ENCODE measurements at places on chromosomes 7 and 10. TPM values are rescaled to one million over a fixed set of nuclear protein-coding genes. Genes with fewer than 3 reads are reported as not detected.
A peak's percentile ranks its signal among the peaks of the same experiment; 100 is the strongest.

DNA sequence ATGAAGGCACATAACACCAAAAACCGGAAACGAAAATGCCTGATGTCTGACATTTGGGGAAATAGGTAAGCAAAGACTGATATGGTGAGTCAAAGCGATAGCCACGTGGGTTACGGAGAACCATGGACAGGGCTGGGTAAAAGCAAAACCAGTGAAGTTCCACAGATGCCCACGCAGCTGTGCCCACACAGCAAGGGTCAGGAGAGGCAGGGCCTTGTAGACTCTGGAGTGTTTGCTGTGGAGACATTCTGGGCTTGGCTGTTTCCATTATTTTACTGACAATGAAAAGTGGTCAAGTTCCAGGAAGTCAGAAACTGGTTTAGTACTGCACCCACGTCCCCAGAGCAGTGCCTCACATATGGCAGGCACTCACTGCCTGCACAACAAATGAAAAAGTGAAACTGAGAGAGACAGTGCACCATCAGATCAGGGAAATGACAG is 148.7 kb downstream of the ZMYND11 start:
- DNase-seq = no peak

DNA sequence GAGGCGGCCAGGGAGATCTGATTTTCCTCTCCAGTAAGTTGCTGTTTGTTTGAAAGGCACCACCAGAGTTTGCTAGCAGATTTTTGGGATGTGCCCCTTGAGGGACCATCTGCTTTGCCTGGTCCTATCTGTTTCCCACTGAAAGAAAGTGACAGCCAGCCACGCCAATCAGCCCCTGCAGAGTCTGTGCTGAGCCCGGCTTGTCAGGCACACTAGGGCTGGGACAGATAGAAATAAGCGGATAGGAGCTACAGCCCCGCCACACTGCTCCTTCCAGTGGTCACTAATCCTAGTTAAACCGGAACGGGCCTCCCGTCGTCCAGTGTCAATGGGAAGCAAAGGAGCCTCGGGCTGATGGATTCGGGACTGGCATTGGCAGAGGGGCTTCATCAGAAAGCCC is 161.9 kb upstream of the PRR15 start:
- no peak for DNase-seq

- no peak for DNase-seq
Measured at GRCh38 chr7:51878865-51879264, 562.3 kb upstream of the COBL start.

- DNase-seq = no peak
Measured at GRCh38 chr10:116769791-116770190, 27.4 kb upstream of the HSPA12A start.

DNA sequence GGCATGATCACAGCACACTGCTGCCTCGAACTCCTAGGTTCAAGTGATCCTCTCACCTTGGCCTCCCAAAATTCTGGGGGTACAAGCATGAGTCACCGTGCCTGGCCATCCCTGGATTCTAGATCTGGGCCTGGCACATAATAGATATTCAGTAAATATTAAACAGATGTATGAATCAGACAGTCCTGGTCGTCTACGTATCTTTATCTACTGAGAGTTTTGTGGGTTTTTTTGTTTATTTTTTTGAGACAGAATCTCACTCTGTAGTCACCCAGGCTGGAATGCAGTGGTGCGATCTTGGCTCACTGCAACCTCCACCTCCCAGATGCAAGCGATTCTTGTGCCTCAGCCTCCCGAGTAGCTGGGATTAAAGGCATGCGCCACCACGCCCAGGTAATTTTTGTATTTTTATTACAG is 24.3 kb upstream of the ITGB1 start:
- no peak for DNase-seq

- DNase-seq = no peak
Measured at GRCh38 chr7:142133731-142134148, 22.2 kb downstream of the MGAM2 start.

GRCh38 chr7:37441816-37442215 is 6.8 kb downstream of the ELMO1 start:
- no peak for DNase-seq

GRCh38 chr7:136940917-136941316 is 72.5 kb downstream of the CHRM2 start:
- no peak for DNase-seq

- peak; percentile 81 for DNase-seq
Measured at GRCh38 chr10:89515031-89515841, 20.2 kb downstream of the SLC16A12 start.

DNA sequence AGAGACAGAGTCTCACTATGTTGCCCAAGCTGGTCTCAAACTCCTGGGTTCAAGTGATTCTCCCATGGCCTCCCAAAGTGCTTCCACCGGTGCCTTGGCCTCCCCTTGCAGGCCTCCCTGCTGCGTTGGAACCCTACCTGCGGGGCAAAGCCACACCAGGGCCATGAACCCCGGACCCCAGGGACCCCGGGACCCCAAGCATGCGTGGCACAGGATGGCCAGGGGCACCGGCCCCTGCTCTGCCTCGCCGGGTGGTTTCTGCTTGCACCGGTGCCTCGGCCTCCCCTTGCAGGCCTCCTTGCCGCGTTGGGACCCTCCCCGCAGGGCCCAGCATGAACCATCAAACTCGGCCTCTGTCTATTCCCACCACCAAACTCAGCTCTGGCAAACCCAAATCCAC is 301.0 kb upstream of the NPVF start:
- DNase-seq = no peak

- no peak for DNase-seq
Measured at GRCh38 chr7:38873433-38873832, 35.6 kb downstream of the VPS41 start.

GRCh38 chr7:101108961-101109360 is 17.9 kb upstream of the SERPINE1 start:
- no peak for DNase-seq

DNA sequence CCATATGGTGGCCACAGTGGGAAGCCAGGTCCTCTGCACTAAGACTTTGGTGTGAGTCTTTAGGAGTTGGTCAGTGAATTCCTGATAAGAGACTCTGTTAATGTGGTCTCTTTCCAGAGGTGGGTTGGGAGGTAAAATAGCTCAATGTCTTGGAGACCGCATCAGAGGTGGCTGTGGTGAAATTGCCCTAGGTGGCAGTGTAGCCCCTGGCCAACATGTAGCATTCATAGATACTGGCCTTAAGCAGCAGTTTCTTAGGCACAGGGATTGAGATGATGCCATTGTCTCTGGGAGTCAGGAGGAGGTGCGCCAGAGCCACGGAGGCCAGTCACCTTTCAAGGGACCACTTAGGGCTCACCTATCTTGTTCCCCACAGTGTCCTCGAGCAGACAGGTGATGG is 202.8 kb downstream of the CREB5 start:
- no peak for DNase-seq

- no peak for DNase-seq
Measured at GRCh38 chr10:32381165-32381564, 34.2 kb upstream of the EPC1 start.

- no peak for DNase-seq
Measured at GRCh38 chr7:81627536-81628287, 142.1 kb downstream of the HGF start.

DNA sequence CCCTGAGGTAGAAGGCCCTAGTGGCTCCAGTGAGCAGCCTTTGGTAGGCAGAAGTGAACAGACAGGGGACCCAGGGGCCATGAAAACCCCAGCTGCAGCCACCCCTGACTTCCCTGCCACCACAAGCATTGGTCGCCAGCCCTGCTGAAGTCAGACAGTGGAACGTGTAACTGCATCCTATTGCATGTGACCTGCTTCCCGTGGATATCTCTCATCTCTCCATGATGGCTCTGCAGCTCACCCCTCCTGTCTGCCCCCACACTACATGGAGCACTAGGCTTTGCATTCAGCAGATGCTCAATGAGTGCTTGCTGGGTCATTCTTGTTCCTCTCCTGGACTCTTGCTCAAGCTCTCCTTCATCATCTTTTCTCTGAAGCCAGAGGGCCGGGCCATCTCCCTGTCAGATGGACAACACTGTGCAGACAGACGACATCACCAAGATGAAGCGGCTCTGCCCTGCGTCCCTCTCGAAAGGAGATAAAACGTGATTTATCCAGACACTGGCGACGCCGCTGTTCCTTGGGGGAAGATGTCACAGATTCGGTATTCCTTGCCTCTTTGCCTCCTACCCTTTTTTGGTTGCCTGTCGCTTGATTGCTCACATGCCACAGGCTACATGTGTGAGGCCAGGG is 117.5 kb downstream of the SH3PXD2A start:
- DNase-seq = no peak

DNA sequence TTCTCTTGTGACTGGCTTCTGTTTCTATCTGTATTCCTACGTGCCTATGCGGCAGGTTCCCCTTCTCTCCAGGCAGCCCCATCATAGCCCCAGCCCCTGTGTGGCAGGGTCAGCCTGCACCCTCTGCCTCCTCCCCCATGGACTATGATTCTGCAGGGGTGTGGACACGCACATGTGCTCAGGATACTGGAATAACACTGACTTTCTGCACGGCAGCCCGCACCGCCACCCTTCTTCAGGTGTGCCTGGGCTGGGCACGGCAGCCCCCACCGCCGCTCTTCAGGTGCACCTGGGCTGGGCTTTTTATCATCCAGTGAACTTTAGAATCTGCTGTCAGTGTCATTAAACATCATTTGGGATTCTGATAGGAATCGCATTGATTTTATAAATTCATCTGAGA is 202.6 kb upstream of the PPP2R2D start:
- DNase-seq = no peak

- DNase-seq = no peak
Measured at GRCh38 chr7:98241674-98242241, 10.3 kb downstream of the TECPR1 start.

DNA sequence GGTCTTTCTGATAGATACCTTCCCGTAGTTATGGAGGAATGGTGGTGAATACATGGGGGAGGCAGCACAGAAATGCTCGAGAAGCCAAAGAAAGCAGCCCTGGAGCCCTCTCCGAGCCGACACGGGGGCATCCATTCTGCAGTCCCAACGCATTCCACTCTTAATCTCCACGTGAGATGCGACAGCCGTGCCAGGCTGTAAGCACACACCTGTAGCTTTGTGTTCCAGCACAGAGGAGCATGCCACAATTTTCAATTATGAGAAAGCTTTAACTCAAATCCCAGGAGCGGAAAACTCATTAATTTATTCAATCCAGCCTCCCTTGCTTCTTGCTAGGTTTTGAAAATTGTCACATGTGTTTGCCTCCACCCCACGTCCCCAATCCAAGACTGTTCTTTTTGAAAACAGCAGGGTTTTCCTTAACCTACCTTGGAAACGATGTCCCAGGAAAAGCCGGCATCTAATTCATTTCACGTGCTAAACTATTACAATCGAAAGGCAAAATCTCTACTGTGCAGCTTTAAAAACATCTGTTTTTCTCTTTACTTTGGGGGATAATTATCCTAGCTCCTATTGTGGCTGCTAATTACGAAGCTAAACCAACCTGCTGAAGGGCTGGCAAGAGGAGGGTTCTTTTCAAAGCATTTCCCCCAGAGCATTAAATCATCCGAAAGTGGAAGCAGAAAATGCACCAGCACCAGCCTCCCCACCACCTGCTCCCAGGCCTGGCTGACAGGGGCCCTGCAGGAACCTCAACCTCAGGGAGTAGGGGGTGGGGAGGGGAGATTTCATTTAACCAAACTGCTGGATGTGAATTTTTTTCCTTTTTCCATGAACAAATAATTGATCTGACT is 56.0 kb upstream of the CHST15 start:
- peak; percentile 19 for DNase-seq

DNA sequence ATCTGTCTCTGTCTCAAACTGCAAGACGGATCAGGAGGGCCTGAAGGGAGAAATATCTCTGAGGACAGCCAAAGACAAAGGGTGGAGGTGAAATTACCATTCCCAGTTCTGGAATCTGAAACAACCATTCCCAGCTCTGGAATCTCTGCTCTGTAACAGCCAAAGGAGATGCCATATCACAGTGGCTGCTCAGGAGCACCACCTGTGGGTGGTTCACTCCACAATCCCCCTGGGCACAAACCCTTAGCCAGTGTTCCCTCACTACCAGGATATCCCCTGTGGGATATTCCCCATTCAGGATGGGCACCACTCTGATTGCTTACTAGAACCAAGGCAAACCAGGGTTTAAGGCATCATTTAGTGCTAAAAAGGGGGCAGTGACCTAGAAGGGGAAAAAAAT is 199.0 kb downstream of the HTR7 start:
- DNase-seq = no peak

- DNase-seq = no peak
Measured at GRCh38 chr7:126818393-126819196, 434.1 kb downstream of the GRM8 start.

GRCh38 chr10:126561921-126562680 is 108.4 kb downstream of the C10orf90 start:
- DNase-seq = no peak

- no peak for DNase-seq
Measured at GRCh38 chr10:96259150-96259549, 12.2 kb downstream of the BLNK start.

GRCh38 chr10:80148166-80148805 is 15.8 kb downstream of the PLAC9 start:
- no peak for DNase-seq

DNA sequence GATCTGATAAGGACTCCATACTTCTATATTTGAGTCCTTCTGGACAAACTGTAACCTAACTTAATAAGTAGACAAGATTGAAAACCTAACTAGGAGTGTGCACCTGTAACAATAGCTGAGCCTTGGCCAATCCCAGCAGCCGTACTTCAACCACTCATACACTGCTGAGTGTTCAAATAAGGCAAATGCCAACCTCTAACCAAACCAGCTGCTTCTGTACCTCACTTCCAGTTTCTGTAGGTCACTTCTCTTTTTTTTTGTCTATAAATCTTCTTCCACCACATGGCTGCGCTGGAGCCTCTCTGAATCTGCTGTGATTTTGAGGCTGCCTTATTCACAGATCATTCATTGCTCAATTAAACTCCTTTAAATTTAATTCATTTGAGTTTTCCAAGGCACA is 753.2 kb downstream of the DNAJB9 start:
- no peak for DNase-seq

SLC26A5 gene
- not detected for total RNA-seq

CHAT gene
- not detected for total RNA-seq

CYP3A5 gene
- 0.43 TPM for total RNA-seq

SNX10 gene
- total RNA-seq = 3.5 TPM

PURB gene
- 19.1 TPM for total RNA-seq

ANKRD1 gene
- total RNA-seq = 8.1 TPM

GJD4 gene
- total RNA-seq = not detected

CADPS2 gene
- total RNA-seq = 31.8 TPM

TRA2A gene
- 14.4 TPM for total RNA-seq

CPA4 gene
- total RNA-seq = not detected

SFTPA1 gene
- not detected for total RNA-seq
